HCT116 (cell line): ENCODE measurements at places on chromosomes 16 and 17.

GRCh38 chr17:74394977-74395376 is 27.7 kb downstream of the GPR142 start:
- no peak for DNase-seq

- DNase-seq = no peak
These were observed 44.1 kb upstream of the STH start for GRCh38 chr17:45954914-45955313.

DNA sequence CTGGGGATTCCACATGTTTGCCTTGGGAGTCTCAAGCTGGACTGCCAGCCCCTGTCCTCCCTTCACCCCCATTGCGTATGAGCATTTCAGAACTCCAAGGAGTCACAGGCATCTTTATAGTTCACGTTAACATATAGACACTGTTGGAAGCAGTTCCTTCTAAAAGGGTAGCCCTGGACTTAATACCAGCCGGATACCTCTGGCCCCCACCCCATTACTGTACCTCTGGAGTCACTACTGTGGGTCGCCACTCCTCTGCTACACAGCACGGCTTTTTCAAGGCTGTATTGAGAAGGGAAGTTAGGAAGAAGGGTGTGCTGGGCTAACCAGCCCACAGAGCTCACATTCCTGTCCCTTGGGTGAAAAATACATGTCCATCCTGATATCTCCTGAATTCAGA is 28.9 kb downstream of the CDRT15 start:
- DNase-seq = no peak

GRCh38 chr16:5027575-5028235 is 6.0 kb downstream of the NAGPA start:
- no peak for DNase-seq

DNA sequence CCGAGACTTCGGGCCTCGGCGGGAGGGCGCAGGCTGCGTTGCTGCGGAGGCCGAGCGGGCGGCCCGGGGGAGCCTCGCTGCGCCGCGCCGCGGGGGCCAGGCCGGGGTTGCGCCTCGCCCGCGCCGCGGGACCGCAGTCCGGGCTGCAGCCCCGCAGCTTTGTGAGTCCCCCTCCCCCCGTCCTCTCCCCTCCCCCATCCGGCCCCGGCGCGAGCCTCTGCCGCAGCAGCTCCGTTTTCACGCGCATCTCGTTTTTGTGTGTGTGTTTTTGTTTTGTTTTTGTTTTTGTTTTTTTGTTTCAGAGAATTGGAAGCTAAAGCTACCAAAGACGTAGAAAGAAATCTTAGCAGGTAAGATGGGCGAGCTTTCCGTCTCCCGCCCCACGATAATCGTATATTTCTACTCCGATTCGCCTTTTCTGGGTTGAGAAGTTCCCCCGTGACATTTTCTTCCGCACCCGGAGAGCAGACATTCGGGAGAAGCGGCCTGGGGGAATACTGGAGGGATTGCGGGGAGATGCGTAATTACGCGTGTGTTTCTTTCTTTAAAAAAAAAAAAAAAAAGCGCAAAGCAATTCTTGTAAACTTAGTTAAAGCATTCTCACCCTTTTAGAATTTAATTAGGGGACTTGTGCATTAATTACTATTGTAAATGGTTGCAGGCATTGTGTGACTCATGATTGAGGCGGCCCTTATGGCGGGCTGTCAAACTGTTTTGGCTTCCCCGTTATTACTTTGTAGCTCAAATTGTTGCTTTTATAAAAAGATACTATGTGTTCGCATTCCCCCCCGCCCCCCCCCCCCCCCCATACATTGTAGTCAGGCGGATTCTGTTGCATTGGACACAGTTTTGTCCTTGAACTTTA is 732 bp downstream of the TNRC6A start:
- DNase-seq = no peak

GRCh38 chr17:83183145-83183948 is 103.9 kb downstream of the METRNL start:
- no peak for DNase-seq

DNA sequence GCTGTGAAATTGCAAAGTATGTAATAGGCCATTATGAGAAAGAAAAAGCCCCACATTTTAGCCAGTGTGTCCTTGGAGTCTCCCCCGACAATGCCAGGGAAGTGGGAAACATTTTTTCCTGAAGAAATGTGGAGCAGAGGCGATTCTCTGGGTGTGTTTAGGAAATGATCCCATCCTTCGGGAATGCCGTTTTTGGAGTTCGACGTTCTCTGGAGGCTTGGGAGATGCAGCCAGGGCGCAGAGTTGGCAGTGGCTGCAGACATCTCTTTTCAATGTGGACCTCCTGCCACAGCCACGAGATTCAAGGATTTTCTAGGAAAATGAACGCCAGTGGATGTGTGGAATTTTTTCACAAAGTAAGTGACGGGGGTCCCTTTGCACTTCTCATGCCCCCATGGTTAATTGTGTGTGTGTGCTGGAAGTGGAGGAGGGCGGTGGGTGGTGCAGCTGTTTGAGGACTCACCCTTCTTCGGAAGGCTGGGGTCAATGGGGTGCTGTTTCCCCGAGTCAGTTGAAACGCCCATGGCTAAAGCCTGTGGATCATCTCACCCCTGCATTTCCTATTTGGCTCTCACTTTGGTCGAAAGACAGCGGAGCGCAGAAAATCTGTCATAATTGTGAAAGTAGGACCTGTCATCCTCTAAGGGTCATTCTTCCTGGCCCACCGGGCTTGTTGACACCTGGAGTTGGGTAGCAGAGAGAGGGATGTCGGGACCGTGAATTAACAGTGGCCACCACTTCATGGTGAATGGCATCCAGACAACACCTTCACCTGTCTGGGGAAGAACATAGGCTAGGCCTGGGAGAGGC is 73.2 kb downstream of the CMIP start:
- no peak for DNase-seq

DNA sequence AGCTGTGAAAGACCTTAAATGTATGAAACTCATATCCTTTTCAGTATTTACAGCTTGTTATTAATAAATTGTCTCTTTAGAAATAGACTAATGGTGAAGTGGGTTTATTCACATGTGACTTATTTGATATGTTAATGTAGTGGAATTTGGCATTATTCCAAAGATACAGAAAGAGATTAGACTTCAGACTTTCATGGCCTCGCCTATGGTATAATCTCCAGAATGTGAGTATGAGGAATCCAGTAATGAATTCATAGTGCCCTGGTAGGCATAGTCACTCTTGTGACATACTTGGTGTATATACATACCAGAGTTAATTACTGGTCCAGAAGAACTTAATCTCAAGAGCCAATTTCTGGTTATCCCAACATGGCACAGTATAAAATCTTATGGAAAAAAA is 72.7 kb downstream of the OMG start:
- no peak for DNase-seq

GRCh38 chr17:36936455-36937000 is 747 bp upstream of the LHX1 start:
- DNase-seq = no peak

- DNase-seq = no peak
These were observed 5.4 kb upstream of the STAT5B start for GRCh38 chr17:42281571-42282096.

- no peak for DNase-seq
These were observed 715 bp downstream of the TLCD3A start for GRCh38 chr17:732902-733720.

GRCh38 chr16:75593825-75594820 is 27.9 kb downstream of the GABARAPL2 start:
- no peak for DNase-seq

DNA sequence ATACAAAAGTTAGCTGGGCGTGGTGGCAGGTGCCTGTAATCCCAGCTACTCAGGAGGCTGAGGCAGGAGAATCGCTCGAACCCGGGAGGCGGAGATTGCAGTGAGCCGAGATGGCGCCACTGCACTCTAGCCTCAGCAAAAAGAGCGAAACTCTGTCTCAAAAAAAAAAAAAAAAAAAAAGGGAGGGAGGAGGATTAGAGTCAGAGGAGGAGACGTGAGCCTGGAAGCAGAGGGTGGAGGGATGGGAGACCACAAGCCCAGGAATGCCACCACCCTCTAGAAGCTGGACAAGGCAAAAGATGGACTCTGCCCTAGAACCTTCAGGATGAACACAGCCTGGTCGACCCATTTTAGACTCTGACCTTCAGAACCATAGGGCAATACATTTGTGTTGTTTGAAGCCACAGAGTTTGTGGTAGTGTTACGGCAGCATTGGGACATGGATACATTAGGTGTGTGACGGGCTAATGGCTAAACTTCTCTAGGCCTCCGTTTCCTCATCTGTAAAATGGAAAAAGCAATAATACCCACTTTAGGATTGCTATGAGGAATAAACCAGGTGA is 2.1 kb upstream of the SMIM22 start:
- DNase-seq = no peak

DNA sequence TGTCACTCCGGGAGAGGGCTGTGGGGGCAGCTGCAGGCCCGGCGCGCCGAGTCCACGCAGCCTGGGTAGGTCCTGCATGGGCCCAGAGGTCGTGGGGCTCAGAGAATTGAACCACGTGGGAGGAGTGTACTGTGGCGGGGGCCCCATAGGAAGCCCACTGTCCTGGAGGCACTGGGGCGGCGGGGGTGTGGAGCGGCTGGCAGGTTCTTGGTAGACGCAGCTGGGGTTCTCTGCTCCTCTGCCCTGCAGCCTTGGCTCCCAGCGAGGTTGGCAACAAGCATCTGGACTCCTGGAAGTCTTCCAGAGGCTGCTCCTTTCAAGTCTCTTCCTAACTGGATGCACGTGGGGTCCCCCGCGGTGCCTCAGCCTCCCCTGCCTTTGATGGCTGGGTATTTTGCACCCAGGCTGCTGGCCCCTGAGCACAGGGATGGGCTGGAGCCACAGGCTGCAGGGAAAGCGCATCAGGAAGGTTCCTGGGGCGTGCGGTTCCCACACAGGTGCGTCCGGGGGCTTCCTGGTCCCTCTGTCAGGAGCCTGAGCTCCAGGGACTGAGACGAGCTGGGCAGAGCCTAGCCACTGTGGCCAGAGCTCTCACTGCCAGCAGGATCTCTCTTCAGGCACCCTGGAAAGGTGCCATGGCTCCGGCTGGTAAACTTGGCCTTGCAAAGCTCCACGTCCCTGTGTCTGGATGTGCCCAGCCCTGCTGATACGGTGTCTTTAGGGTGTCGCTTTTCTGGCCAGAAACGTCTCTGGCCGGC is 9.3 kb downstream of the KCTD5 start:
- DNase-seq = no peak

DNA sequence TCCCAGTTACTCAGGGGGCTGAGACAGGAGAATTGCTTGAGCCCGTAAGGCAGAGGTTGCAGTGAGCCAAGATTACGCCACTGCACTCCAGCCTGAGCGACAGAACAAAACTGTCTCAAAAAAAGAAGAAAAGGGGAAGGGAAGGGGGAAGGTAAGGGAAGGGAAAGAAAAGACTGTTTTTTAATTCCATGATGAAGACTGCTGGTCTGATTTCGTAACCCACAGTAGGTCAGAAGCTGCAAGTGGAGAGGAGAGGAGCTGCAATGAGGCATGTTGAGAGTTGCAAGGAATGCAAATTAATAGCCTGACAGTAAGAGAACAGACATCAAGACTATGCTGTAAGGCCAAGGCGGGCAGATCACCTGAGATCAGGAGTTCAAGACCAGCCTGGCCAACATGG is 33.3 kb downstream of the HELZ start:
- no peak for DNase-seq

- no peak for DNase-seq
These were observed 787 bp downstream of the ZFPM1 start for GRCh38 chr16:88453611-88454522.

- no peak for DNase-seq
These were observed 39.9 kb upstream of the SDK2 start for GRCh38 chr17:73684183-73684582.

DNA sequence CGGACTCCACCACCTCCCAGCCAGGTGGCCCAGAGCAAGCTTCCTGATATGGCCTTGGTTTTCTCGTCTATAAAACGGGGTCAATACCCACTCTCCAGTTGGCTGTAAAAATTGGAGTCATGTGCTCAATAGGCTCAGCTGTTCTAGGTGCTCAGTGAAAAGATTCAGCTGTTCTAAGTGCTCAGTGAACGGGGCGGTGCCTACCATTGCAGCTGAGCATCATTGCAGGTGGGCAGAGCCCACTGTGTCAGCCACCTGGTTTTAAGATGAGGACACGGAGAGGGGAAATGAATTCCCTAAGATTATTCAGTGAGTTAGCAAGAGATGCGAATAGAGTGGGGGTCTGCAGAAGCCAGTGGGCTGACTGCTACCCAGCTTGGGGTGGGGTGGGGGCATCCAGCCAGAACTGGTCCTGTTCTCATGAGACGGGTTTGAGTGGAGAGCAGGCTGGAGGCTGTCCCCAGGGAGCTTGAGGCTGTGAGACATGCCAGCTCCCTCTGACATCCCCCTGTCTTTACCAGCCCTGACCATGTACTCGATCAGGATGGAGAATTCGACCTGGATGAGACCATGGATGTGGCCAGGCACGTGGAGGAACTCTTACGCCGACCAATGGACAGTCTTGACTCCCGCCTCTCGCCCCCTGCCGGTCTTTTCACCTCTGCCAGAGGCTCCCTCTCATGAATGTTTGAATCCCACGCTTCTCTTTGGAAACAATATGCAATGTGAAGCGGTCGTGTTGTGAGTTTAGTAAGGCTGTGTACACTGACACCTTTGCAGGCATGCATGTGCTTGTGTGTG is 21.9 kb downstream of the STAT5A start:
- no peak for DNase-seq

DNA sequence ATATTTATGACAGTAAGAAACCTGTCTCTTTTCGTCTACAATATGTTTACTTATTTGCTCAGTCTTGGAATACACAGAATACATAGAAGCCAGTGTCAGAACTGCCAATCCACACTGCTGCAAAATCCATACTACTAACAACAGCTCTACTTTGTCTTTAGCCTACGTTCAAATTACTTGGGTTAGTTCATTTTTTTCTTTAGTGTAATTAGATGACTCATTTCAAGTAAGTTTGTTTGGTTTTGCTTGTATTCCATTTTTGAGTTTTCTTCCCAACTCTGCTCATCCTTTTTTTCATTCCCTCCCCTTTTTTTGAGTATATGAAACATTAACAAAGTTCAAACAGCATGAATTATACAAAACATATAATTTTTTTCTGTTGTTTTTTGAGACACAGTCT is 16.9 kb downstream of the CMC2 start:
- DNase-seq = no peak

- DNase-seq = no peak
These were observed 142.8 kb upstream of the FOXF1 start for GRCh38 chr16:86367291-86368072.

- DNase-seq = no peak
These were observed 61.9 kb upstream of the HLF start for GRCh38 chr17:55202896-55203295.

GRCh38 chr17:66531851-66532295 is 229.5 kb downstream of the PRKCA start:
- DNase-seq = no peak

DNA sequence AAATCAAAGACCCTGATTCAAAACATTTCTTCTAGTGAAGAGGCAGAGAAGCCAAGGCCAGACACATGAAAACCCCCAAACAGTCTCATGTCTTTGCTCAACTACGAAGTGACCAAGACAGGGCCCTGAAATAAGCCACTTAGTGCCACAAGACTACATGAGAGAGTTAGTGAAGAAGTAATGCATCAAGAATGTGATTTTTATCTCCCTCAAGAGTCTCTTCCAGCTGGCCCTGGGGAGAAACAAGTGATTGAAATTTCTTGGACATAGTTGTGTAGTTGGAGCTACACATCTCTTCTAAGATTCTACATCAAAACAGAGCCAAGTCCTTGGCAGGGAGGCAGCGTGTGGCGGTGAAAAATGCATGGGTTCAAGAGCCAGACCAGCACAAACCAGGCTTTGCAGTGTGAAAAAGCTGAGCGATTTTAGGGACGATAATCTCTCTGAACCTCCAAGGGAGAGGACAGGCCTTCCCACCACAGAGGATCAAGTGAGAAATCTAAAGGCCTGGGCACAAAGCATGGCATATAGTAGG is 30.6 kb downstream of the LYRM1 start:
- DNase-seq = no peak
